ENCODE measurements at places on chromosomes 11 and 22.
A peak's percentile ranks its signal among the peaks of the same experiment; 100 is the strongest.

DNA sequence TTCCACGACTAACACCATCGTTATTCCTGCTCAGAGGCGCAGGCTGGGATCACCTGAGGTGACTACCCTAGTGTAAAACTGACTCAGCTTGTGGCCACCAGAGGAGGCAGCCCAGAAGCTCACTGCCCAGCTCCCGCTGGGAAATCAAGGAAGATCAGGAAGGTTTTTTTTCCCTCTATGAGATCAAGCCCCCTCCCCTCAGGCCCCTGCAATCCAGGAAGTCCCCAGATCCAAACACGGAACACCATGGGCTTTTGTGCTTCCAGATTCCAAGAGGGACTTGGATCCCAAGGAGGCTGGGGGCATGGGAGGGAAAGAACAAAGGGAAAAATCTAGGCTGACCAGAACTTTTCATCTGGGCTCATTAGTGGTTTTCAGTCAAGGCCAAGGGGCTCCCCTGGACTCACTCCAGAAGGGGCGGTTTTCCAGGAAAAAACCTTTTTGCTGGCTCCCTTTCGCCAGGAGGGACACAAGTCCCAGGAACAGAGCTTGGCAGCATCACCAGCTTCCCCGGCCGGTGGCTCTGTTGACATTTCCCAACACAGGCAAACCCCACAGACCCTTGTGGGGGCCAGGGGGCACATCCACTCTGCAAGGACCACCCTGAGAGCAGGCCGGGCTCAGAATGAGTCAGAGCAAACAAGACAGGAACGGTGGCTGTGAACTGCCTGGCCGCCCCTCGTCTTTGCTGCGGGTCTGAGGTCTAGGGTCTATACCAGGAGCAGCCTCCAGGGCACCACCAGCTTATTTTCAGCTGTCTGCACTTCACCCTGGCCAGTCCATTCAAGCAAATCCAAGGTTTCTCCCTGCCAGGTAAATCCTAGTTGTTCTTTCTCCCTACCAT lies 36.8 kb downstream of the MYH9 start:
- DNase-seq = no peak

- DNase-seq = no peak
Observed at GRCh38 chr11:118092907-118093571, 6.3 kb upstream of the SMIM35 start.

DNA sequence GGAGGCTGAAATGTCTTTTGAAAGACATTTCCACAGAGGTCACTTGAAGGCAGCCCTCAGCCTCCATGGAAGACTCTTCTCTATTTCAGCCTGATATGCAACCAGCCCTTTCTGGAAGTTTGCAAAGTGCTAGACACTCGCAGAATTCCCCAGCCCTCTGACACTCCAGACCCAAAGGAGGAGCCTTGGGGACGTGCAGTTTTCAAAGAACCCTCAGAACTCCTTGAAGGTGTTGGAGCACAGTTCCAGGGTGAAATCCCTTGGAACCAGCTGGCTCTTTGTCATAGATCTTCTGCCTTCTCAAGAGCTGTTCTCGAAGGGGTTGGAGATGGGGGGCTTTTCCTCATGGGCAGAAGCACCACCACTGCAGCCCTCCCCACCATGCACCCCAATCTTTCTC lies 19.6 kb downstream of the SPATA19 start:
- DNase-seq = no peak

DNA sequence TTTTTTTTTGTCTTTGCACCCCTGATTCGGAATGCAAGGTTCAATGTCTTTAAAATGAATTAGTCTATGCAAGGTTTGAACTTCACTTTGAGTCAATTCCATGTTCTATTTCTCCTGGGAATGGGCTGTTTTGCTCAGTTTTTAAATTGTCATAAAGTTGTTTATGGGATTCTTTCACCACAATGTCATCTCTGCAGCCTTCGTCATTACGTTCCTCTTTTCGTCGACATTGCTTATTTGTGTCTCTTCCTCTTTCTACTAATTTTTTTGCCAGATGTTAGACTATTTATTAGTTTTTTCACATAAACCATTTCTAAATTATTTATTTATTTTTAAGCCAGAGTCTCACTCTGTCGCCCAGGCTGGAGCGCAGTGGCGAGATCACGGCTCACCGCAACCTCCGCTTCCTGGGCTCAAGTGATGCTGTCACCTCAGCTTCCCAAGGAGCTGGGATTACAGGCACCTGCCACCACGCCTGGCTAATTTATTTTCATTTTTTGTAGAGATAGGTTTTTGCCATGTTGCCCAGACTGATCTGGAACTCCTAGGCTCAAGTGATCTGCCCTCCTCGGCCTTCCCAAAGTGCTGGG lies 7.1 kb upstream of the TNNT3 start:
- DNase-seq = no peak

- no peak for DNase-seq
Observed at GRCh38 chr11:90309693-90310092, 86.8 kb upstream of the CHORDC1 start.

GRCh38 chr22:37109242-37109917 lies at the start of gene TMPRSS6:
TMPRSS6 (minus strand) TSS chr22:37109713; CDS start chr22:37103417, 6,296 bp downstream.
- no peak for DNase-seq

GRCh38 chr22:37930952-37931440 lies 22.4 kb downstream of the C22orf23 start:
- DNase-seq = no peak

GRCh38 chr22:50317178-50317577 lies 9.6 kb downstream of the DENND6B start:
- no peak for DNase-seq

DNA sequence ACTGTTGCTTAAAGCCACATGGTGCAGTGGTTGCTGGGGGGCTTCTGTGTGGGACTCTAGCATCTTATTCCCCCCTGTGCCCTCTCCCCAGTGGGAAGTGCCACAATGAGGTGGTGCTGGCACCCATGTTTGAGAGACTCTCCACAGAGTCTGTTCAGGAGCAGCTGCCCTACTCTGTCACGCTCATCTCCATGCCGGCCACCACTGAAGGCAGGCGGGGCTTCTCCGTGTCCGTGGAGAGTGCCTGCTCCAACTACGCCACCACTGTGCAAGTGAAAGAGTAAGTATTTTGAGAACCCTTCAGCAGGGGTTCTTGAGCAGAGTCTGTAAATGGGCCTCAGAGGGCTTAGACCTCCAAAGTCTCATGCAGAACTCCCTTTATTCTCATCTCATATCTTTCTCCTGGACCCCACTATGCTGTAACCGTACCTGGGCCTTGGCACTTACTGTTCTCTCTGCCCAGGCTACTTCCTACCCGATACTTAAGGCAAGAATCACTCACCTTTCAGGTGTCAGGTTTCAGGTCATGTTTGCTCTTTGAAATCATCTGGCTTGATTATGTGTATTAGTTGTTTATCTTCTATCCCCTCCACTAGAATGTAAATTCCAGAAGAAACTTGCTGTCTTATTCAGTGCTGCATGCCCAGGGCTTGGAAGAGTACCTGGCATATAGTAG lies 32.4 kb downstream of the PIK3IP1 start:
- DNase-seq = no peak

- no peak for DNase-seq
Observed at GRCh38 chr11:128219731-128220120, 367.6 kb downstream of the ETS1 start.

GRCh38 chr11:113664069-113664980 lies 41.8 kb downstream of the TMPRSS5 start:
- DNase-seq = no peak

DNA sequence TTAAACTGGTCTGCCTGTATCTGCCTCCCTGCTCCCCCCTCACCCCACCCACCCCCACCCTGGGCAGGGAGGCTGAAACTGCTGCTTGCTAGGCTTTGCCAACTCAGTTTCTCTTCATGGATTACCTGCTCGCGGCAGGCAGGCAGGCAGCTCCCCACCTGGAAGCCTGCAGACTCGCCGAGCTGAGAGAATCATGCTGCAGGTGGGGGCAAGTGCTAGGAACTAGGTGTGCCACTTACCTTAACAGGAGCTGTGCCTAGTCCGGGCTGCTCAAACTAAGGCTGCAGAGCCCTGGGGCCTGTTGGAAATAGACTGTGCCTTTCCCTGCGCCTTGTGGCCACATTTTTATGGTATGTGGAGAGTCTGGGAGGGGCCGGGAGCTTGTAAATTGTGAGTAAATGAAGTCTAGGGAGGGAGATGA lies 30.3 kb downstream of the MARK2 start:
- no peak for DNase-seq

GRCh38 chr11:111718859-111719258 lies 47.3 kb downstream of the PPP2R1B start:
- no peak for DNase-seq

- DNase-seq = no peak
Observed at GRCh38 chr11:91776655-91777054, 448.0 kb upstream of the FAT3 start.

GRCh38 chr22:46547179-46547882 lies 9.9 kb upstream of the CELSR1 start:
- DNase-seq = no peak

- DNase-seq = peak; percentile 65
Observed at GRCh38 chr22:42283278-42284201, 13.1 kb upstream of the TCF20 start.

- no peak for DNase-seq
Observed at GRCh38 chr22:48718818-48719500, 1108.7 kb downstream of the BRD1 start.

- DNase-seq = no peak
Observed at GRCh38 chr11:46879056-46879585, 33.0 kb upstream of the CKAP5 start.

DNA sequence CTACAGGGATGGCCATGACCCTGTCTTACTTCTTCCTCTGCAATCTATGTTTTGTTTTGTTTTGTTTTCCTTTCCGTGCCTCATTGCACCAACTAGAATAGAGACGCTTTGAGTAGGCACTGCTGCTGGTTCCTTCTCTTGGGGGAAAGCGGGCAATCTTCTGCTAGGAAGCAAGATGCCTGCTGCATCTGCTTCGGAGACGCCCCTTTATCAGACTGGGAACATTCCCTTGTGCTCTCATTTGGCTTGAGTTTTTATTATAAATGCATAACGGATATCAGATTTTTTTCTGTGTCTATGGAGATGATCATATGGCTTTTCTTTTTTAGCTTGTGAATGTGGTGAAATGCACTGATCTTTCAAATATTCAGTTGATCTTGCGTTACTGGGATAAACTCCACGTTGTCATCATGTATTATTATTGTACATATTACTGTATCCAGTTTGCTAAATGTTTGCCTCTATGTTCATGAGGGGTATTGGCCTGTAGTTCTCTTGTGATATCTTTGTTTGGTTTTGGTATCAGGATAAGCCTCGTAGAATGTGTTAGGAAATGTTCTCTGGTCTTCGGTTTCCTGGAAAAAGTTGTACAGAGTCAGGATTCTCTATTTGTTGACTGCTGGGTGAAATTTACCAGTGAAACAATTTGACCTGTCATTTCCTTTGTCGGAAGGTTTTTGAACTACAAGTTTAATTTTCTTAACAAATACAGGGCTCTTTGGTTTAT lies 23.4 kb upstream of the KRTAP5-6 start:
- DNase-seq = no peak

- DNase-seq = no peak
Observed at GRCh38 chr11:57069942-57070341, 81.2 kb downstream of the OR5AK2 start.

DNA sequence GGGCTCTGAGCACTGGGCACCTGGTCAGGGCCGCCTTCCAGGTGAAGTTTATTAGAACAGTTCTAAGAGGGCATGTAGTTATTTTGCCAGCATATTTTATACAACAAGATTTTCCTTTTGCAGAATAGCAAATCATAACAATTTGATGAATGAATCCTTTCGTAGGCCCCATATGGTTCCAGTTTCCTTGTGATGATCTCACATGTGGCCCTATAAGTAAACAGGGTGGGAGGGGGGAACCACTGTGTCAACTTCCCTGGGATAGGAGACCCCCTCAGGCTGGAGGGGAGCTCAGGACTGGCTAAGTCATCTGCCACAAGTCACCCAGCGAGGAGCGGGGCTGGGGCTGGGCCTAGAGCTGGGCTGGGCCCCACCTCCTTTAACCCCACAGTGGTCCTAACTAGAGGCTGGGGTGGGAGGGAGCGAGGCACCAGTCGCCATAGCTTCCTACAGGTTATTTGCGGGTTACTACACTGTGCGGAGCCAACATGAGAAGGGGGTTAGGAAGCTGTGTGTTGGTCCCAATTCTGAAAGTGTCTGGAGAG lies 4.2 kb downstream of the FBLN1 start:
- no peak for DNase-seq

DNA sequence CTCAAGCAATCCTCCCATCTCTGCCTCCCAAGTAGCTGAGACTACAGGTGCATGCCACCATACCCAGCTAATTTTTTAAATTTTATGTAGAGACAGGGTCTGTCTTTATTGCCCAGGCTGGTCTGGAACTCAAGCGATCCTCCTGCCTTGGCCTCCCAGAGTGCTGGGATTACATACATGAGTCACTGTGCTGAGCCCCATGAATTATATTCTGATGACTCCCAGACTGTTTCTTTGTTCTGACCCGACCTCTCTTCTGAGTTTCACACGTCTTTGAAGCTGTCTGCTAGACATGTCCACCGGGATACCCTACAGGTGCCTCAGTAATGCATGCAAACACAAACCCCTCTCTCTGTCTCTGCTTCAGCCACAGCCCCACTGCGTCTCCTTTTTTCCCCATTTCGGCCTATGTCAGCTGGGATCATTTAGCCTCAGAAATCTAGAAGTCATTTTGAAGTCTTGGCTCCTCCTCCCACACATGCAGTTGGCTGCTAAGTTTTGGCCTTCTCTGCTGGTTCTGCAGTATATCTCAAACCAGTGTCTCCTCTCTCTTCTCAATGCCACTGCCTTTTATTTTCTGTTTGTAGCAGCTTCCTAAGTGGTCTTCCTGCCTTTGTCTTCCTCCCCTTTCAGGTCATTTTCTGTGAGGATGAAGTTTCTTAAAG lies 4.8 kb downstream of the VPS26B start:
- DNase-seq = no peak

DNA sequence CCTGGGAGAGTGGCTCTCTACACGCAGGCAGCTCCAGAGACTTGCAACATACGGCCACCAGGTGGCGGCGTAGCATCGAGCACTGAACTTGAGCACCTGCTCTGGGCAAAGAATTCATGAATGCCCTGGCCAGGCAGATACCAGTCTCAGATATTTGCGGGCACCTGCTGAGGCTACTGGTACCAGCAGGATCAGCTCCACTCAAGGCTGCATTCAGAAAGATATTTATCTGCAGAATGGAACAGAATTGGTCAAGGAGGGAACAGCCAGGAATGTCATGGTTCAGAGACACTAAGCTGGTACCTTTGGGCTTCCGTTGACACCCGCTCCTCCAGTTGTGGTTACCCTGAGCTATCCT lies 10.8 kb upstream of the CCDC86 start:
- DNase-seq = peak; percentile 72

DNA sequence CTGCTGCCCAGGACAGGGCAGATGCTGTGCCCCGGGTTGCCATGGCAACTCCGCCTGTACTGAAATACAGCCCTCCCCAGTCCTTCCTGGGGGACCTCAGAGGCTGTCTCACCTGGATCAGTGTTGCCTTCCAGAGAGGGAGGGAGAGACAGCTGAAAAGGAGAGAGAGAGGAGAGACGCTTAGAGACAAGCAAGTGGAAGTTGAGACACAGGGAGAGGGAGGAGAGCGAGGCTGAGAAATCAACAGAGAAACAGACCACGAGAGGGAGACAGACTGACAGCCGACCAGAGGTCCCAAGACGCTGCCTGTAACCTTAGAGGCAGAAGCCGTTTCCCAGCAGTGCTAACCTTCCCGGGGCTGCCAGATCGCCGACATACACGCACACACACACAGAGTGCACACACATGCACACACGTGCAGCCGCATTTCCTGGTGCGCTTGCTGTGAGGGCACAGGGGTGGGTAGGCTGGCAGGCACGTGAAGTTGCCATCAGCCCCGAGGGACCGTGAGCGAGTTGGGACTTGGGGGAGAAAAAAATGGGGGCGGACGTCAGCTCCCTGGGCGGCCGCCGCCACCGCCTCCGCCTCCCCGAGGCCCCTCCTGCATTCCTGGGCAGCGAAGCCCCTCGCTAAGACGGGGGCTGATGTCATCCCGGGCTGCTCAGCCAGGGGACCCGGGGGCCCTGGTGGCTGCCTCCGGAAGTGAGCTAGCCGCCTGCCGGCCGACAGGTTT lies 88.6 kb upstream of the CRYBB3 start:
- DNase-seq = peak; percentile 53

Data from CD4-positive, alpha-beta T cell (primary cell).